ENCODE measurements at places on chromosomes 1 and 21.

- DNase-seq = no peak
These were observed 94.9 kb downstream of the DYRK1A start for GRCh38 chr21:37461479-37461878.

GRCh38 chr1:70156529-70157120 lies 48.8 kb downstream of the LRRC40 start:
- no peak for DNase-seq

GRCh38 chr21:29238967-29239290 lies 59.8 kb upstream of the BACH1 start:
- no peak for DNase-seq

DNA sequence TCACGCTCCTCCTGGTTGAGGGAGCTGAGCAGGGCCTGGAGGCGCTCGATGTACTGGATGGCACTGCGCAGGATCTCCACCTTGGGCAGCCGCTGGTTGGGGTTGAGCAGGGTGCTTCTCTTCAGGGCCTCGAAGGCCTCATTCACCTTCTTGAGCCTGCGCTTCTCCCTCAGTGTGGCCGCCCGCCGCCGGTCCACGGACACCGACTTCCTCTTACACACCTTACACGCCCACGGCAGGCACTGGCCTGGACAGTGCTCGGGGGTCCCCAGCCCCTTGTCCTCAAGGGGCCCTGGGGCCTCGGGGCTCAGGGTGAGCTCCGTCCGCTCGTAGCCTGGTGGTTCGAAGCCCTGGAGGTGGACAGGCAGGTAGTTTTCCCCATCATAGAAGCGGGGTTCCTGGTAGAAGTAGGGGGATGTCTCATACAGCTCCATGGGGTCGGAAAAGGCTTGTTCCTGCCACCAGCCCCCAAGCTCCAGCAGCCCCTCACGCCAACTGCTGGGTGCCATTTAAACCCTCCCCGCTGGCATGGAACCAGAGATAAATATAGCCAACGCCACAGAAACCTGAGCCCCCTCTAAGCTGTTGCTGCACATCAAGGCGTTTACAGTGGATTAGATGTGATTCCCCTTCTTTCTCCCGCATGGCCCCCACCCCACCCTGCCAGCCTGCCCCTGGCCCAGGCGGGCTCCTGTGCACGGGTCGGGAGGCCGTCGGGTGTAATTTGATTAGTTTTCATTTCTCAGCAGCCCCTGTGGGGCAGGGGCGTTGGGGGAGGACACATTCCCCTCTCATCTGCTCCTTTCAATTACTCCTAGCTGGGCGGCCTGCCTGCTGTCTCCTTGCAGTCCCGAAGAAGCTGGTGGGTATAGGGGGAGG lies at the start of gene MYOG:
Gene MYOG, minus strand, starts transcription at position 485 of the 879 bp plus-strand sequence. Its CDS starts 51 bp downstream, at position 434.
- DNase-seq = no peak

GRCh38 chr1:230622151-230622550 lies 20.1 kb upstream of the COG2 start:
- DNase-seq = no peak

DNA sequence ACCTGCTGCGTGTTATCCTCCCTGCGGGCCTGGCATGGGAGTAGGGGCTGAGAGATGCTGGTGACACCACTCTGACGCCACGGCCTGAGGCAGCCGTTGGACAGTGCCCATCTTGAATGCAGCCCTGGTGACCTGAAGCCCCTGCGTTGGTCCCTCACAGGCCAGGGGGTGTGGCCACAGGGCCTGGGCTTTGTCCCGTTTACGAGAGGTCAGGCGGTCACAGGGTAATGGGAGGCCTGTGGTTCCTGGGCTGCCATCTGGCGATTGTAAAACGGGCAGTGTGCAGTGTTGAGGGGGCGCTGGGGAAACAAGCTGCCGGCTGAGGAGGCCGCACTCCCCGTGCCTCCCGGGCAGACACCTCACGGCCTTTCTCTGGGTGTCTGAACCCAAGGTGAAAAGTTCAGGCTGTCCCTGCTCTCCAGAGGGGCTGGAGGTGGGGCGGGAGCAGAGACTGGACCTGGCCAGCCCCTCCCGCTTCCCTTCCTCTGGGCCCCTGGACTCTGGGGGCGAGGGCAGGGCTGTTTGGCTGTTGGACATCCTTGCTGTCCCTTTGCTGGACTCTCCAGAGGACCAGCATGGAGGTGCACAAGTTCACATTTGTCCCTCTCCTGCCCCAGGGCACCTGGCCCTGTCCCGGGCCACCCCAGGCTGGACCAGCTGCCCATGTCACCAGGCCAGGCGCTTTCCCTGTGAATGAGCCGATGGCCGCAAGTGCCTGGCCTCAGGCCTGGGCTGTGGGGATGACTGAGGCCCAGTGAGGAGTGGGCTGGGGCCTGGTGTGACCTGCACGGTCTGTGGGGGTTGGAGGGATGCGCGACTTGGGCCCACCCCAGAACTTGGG lies 42.4 kb downstream of the SKI start:
- no peak for DNase-seq

- DNase-seq = no peak
These were observed 684 bp downstream of the PPIH start for GRCh38 chr1:42658877-42659337.

DNA sequence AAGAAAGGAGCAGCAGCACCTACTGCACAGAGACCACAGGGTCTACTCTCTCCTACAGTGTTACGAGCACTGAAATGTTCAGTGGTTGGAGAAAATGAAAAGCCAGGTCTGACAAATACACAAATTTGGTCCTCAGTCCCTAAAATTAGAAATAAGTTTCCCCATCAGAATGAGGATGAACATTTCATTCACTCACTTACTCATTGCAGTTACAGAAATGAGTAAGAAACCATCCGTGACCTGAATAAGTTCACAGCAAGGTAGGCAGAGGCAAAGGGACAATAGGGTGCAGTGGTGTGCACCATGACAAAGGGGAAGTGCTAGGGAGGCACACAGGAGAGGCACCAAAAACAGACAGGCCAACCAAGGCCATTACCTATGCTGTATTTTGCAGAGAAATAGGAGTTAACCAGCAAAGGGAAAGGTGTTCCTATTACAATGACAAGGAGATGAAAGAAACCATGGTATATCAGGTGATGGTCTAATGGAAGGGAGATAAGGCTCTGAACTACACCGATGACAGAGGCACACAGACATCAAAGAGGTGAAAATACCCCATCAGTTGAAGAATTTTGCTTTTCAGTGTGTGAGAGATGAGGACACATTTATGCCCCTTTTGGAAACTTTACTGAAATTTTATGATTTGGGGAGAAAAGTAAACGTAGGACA lies 29.4 kb downstream of the VAV3 start:
- no peak for DNase-seq

DNA sequence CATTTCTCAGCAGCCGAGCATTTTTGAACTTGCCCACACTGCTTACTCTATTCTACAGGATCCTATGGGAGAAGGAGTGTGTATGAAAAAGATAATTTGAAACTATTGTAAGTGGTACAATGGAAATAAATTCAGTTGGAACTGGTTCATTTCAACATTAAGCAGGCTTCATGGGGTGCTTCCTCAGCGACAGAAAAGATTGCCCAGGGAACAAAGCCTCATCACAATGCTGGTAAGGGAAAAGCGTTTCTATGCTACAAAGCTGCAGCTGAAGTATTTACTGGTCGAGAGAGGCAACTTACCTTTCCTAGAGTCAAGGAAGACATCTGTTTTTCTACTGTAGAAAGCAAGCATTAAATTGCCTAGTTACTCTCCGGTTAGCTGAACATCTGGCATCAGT lies 568.2 kb upstream of the ZP4 start:
- DNase-seq = no peak

DNA sequence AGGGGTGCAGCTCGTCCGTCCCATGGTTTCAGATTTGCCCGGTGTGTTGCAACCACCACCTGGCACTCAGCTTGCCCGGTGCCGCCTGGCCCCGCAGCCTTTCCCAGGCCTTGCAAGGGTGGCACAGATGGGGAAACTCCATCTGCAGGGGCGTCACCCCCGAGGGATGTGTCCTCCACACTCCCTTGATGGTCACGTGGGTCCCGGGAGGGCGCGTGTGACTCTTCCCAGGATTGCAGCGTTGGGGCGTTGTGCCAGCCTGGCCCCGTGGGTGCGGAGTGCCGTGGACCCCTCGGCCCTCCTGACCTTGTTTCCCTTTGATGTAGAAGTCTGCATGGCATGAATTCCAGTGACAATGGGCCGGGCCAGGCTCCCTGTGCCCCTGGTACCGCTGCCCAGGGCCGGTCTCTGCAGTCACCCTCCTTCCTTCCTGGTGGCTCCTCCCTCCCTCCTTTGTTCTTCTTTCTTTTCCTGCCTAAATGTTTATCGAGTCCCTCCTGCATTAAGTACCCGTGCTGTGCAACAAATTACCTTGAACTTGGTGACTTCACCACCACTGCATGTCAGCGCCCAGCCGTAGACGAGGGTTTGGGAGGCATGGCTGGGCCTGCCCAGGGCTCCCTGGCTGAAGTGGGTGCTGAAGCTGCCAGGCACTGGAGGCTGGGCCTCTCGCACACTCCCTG lies 22.9 kb downstream of the RRP1 start:
- DNase-seq = no peak

DNA sequence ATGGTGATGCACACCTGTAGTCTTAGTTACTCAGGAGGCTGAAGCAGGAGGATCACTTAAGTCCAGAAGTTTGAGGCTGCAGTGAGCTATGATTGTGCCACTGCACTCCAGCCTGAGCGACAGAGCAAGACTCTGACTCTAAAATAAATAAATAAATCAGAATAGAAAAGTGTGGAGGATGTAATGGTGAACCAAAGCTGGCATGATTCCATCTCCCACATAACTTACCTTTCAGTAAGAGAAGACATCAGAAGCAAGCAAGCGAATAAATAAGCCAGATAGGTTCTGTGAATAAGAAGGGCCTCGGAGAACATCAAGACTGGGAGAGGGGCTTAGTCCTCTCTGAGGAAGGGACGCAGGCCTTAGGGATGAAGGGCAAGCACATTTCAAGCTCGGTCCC lies 59.5 kb downstream of the TOMM20 start:
- no peak for DNase-seq

Measured in activated T-cell treated with anti-CD3 and anti-CD28 coated beads for 4 hours (primary cell).